Right hindlimb (tissue), 1 donor: ENCODE measurements at places on chromosomes 2 and 18.
A peak's percentile ranks its signal among the peaks of the same experiment; 100 is the strongest.

- peak; percentile 45 for DNase-seq
These were observed 18.6 kb downstream of the DDX18 start for GRCh38 chr2:117832905-117833613.

DNA sequence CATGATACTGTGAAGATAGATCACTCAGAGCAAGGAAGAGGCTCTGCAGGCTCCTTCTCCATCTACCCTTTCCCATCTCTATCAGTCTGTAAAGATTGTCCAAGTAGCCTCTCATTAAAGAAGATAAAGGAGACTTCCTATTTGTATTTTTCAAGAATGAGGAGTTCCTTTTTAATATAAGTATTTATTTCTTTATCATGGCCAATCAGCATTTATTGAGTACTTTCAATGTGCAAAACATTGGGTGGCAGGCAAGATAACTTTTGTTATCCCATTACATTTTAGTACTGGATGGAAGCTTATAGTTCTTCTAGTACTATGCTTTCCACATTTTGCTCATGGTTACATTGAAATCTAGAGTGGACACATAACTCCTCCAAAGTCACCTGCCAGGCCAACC is 3.6 kb upstream of the PDE11A start:
- no peak for DNase-seq

GRCh38 chr18:45403341-45404049 is 211.8 kb upstream of the SLC14A2 start:
- no peak for DNase-seq

DNA sequence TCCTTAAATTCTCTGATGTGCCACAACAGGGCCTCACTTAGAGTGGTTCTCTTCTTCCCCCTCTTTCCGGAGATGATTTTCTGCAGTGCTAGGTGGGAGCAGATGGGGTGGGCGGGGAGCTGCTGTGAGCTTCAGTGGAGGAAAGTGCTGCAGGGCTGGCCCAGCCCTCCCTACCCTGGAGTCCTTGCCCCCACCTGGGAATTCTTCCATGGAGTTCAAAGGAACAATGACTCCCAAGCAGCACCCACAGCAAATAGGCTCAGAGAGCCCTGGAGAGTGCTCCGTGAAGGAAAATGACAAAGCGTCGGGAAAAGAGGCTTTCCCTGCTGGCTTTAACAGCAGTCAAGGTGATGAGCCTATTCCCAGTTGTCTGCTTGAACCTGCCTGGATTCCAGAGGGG is 28.8 kb downstream of the LOXHD1 start:
- DNase-seq = no peak

GRCh38 chr2:30139131-30139870 is 7.5 kb upstream of the YPEL5 start:
- DNase-seq = no peak

GRCh38 chr2:173964565-173965371 is 405 bp downstream of the SP3 start:
- peak; percentile 95 for DNase-seq

DNA sequence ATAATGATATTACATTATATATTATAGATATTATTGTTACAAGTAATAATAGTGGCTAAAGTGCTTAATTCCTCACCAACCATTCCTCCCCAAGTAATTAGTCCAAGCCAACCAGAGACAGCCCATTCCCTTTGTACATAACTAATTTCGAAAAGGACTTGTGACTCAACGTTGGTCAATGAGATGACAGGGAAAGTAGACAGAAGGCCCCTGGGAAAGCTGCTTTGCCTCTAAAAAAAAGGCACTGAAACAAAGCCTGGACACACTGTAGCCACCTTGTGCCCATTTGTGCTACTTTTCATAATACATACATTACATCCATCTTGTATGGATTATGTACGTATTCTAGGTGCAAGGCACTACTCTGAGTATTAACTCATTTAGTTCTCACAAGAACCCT is 28.8 kb downstream of the COLEC12 start:
- DNase-seq = no peak

DNA sequence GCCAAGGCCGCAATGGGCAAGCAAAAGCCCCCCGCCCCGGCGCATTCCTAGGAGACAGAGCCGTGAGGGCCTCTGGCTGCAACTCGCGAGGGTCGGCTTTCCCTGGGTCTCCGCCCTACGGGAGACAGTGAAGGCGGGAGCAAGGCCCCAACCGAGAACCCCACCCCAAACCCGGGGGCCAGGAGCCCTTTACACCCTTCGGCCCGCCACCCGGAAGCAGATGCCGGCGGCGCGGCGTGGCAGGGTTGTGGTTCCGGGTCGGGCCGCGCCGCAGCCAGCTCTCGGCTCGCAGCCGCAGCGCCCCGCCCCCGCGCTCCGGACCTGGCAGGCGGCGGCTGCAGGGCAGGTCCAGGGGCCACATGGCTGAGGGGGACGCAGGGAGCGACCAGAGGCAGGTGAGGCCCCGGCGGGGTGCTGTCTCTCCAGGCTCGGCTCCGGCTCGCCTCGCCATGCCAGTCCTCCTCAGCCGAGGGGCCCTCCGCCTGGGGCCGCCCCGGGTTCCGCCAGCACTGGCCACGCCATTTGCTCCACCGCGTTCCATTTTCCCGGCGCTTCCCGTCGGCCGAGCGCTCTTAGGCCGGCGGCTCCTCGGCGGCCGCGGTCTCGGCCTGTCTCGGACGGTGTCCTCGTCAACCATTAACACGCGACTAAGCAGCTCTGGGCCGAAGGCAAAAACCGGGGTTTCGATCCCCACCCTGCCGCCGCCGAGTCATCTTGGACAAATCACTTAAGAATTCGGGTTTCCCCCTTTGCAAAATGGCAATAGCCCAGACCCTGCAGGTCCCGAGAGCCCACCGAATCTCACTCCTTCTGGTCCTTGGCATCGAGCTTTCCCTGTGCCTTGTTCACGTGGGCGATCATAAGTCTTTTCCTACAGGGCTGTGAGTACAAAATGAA is at the start of gene IMPACT:
Gene IMPACT, plus strand, starts transcription at position 273 of the 897 bp plus-strand sequence. Its CDS starts 87 bp downstream, at position 360.
- peak; percentile 91 for DNase-seq

DNA sequence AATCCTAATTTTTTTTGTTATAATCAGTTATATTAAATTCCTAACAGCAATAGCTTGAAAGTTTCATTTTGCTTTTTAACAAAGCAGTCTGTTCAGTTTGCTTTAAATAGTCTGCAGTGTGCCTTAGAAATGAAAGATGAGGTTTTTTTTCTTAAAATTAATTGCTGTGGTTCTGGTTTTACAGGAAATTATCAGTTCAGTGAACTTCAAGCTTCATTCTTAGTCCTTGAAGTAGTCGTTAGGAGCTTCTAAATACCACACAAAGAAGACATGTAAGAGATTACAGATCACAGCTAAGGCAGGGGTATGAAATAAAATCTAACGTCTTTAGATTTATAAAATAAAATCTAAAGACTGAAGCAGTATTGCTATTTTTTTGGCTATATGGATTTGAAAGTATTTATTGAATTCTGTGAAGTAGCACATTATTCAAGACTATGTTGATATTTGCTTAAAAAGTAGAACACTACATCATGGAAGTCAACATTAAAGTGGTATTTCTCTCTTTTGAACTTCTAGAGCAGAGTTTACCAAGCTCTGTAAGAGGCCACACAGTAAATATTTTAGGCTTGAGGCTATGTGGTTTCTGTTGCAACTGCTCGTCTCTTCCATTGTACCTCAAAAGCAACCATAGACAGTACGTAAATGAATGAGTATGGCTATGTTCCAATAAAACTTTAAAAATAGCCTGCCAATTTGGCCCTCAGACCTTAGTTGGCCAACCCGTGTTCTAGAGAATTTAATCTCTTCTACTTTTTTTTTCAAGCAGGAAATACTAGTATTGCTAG is 81.5 kb upstream of the STON1 start:
- DNase-seq = no peak

DNA sequence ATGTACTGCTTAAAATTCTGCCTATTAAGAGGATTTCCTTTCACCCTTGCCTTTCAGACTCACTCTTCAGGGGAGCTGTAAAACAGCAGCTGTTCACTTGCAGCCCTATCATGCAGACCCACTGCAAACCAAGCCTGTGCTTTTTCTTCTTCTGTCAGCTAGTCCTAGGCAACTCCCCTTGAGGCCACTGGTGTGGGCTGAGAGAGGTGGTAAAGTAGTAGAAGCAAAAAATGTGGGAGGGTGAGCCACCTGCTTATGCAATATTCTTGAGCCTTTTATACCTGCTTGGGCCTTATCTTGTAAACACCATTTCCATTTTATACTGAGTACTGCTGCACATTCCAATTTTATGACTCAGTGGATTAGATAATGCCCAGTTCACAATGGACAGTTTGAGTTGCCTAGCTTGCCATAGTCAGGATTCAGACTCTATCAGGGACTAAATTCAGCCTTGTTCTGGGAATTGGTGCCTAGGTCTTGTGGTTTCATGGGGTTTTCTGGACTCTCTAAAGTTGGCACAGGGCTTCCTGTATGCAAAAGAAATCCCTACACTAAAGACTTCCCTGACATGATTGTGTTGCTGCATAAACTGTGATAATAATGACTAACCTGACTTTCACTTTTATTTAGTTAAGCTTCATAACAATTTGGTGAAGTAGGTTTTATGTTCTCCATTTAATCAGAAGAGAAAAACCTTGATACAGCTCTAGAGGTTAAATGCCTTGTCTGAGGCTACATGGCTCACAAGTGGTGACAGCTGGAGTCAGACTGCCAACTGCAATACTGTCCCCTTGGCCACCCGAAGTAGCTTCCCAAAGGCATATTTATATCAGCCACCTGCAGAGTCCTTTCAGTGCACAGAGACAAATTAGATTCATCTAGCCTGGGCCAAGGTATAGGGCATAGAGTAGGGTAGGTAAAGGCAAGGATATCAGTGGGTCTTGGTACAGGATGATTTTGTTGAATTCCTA is 47.4 kb upstream of the KDM3A start:
- no peak for DNase-seq

DNA sequence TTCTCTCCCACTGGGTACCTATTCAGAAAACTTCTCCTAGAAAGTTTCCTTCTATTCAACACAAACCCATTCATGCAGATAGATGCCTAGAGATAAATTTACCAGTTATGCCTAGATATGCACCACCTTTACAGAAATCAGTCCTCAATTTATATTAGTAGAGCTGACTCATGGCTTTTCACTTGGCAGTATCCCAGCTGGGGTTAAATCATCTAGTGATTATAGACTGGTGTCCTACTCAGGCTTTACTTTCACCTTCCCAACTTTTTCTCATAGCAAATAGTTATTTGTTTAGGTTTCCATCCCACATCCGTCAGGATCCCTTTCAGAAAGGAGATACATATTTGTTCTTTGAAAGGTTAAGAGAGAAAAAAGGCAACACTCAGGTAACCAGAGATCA is 124.5 kb downstream of the AQP4 start:
- DNase-seq = no peak

DNA sequence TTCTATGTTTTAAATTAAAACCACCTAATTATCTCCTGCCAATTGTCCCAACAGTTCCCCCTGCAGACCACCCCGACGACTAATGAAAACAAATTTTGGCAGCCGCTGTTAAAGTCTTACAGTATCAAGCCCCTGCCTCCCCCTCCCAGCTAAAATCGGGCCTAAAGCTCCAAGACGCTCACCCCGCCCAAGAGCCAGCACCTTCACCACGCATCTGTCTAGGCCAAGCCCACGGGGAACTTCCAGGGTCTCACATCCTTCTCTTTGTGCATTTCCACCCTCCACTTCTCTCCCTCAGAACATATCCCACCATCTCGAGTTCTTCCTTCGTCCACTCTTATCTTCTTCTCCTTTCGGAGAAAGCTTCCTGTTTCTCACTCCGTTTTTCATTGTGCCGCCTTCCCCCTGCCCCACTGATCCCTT is 445 bp downstream of the PRPF40A start:
- DNase-seq = peak; percentile 45

- DNase-seq = no peak
These were observed 73.1 kb downstream of the RDH14 start for GRCh38 chr2:18487106-18487913.

- DNase-seq = no peak
These were observed 155.5 kb upstream of the ACVR2A start for GRCh38 chr2:147689220-147689909.

- no peak for DNase-seq
These were observed 16.8 kb upstream of the SRBD1 start for GRCh38 chr2:45627911-45628310.

DNA sequence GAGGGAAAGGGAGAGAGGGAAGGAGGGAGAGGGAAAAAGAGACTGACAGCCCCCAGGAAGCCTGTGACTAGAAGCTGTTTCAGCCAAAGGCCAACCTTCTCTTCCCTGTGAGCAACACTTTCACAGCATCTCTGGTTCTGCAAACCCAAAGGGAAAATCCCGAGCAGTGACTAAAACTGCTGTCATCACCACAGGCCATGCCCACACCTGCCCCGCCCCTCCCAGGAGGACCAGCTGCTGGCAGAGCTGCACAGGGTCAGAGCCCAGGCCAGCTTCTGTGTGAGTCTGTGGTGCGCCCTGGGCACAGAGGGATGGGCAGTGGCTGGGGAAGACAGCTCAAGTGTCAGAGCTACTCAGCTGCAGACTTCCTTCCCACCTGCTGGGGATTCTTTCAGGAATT is 64.9 kb upstream of the OTOS start:
- DNase-seq = peak; percentile 49

GRCh38 chr2:20584399-20585358 is 66.2 kb downstream of the HS1BP3 start:
- peak; percentile 58 for DNase-seq

DNA sequence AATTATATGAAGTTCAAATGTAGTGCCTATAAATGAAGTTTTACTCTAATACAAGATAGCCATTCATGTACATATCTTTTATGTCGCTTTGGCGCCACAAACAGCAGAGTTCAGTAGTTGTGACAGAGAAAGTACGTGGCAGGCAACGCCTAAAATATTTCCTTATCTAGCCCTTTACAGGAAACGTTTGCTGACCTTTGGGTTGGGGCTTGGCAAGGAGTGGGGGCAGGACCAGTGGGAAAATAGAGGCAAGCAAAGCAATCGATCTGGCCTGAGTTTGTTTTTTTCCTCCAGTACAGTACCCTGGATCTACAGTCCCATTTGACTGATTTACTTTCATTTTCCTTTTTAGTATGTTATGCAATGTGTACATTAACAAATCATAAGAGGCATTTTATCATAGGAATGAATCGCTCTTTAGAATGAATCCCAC is 13.1 kb downstream of the CCDC68 start:
- peak; percentile 36 for DNase-seq

GRCh38 chr18:46055838-46056230 is 16.2 kb downstream of the PSTPIP2 start:
- DNase-seq = no peak
